ENCODE measurements at places on chromosomes 1 and 21. TPM values are rescaled to one million over a fixed set of nuclear protein-coding genes. Genes with fewer than 3 reads are reported as not detected.

The AMPD1 gene
- 2.0 TPM for total RNA-seq

The ADAMTS1 gene
- total RNA-seq, result 43.9 TPM

The AK2 gene
- total RNA-seq, result 186 TPM

The TAF12 gene
- 23.2 TPM for total RNA-seq

The SLC25A34 gene
- 8.1 TPM for total RNA-seq

The SYT11 gene
- total RNA-seq, result 1.6 TPM

The SPRR3 gene
- total RNA-seq, result 0.93 TPM

The BRINP2 gene
- total RNA-seq, result 0.13 TPM

The VHLL gene
- not detected for total RNA-seq

The OR2G6 gene
- total RNA-seq, result not detected

The ST6GALNAC3 gene
- total RNA-seq, result 5.4 TPM

The TRIM63 gene
- total RNA-seq, result 0.22 TPM

The PCAT6 gene
- 0.69 TPM for total RNA-seq

The HOOK1 gene
- total RNA-seq, result 58.6 TPM

The NECAP2 gene
- 50.9 TPM for total RNA-seq

The AGO4 gene
- total RNA-seq, result 9.9 TPM

The LCE6A gene
- not detected for total RNA-seq

The COL8A2 gene
- 0.58 TPM for total RNA-seq

The FTCD gene
- total RNA-seq, result not detected

The VPS45 gene
- 33.6 TPM for total RNA-seq
